CD4-positive, alpha-beta T cell treated with Interleukin-12 subunit alpha and Interleukin-12 subunit beta, for 1 hour (primary cell): ENCODE measurements at places on chromosomes 6 and 20.

- no peak for DNase-seq
Observed at GRCh38 chr20:50815162-50815989, 20.5 kb downstream of the BCAS4 start.

DNA sequence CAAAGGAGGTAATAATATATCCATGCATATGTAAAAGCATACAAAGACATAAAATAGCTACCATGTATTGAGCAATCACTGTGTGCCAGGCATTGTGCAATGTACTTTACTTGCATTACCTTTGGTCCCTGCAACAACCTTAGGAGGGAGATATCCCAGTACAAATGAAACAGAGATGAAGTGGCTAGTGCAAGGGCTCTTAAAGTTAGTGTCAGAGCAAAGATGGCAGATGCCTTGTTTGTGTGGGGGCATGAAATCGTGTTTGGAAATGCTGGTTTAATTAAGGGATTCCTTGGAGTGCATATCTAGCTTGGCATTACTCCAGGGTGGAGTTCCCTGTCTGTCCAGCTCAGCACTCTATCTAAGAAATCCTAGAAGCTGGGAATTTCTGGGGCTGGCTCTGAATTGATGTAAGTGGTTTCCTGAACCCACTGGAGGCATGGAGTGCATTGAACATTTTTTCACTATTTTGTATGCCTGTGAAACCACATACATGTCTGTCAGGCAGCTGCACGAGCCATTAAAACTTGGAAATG, 9.8 kb downstream of the PAQR8 start:
- DNase-seq = no peak

DNA sequence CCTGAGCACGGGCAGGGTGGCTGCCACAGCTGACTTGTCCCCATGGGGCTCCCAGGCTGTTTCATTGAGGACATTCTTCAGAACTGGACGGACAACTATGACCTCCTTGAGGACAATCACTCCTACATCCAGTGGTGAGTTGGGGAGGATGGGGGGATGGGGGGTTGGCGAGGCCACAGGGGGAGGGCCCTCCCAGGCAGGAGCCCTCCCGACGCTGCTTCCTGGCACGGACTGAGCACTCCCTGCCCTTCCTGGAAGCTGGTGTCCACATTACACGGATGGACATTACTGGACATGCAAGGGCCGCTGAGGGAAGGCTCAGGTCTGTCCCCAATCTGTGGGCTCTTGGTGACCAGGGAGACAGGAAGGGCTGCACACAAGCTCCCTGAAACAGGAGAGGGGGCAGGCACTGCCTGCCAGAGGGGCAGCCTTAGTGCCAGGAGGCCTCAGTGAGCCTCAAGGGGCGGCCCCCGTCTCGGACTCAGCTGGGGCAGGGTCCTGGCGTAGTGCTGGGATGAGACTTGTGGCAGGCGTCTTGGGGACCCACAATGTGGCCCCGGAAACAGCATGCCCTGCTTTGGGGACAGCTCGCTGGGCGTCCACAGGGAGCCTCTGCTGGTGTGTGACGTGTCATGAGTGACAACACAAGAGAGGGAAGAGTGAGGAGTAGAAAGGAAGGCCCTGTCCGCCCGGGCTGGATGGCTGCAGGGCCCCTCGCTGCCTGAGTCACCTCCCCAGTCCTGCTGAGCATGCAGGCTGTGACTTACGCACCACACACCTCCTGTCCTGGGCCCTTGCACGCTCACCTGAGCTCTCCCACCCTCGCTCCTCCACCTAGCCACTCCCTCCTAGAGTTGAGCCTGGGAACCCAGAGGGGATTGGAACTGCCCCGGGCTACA, 5.1 kb downstream of the OGFR start:
- no peak for DNase-seq

DNA sequence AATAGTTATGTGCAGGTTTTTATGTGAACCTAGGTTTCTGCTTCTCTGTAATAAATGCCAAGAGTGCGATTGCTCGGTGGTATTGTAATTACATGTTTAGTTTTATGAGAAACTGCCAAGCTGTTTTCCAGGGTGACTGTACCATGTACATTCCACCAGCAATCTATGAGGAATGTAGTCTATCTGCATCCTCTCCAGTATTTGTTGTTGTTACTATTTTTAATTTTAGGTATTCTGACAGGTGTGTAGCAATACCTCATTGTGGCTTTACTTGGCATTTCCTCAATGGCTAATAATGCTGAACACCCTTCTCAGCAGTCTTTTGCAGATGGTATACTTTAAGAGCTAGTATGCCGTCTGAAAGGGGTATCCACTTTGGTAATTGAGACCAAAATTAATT, 142.1 kb downstream of the BMP2 start:
- DNase-seq = no peak

- DNase-seq = no peak
Observed at GRCh38 chr6:74941424-74941823, 264.4 kb downstream of the COL12A1 start.

- no peak for DNase-seq
Observed at GRCh38 chr6:70390067-70390466, 23.2 kb upstream of the FAM135A start.

GRCh38 chr6:34817446-34817845, 25.6 kb downstream of the BLTP3A start:
- no peak for DNase-seq

DNA sequence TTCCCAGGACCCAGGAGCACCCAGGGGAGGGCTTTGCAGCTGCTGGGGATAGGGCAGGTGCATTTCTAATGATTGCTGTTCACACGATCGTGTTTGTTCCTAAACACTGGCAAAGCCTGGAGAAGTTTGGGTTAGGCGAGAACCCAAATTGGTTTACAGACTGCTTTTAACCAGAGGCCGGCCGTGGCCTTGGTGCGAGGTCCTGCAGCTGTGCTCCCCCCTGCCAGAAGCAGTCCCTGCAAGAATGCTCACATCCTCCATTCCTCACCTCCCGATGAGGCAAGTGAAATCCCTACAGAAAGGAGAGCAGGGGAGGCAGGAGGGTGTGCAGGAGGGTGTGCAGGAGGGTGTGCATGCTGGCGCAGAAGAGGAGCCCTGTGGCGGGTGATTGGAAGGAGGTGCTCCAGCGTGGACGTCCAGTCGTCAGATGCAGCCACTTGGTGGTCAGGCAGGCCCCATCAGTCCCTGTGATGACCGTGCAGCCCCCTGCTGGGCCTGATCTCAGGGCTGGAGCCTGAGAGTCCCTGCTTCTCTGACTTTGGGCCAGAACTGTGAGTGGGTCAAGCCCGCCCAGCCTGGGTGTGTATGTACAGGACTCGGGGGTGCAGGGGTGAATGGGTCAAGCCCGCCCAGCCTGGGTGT, 55.7 kb upstream of the FRMD1 start:
- DNase-seq = no peak

GRCh38 chr6:134830194-134830593, 119.7 kb downstream of the ALDH8A1 start:
- no peak for DNase-seq

GRCh38 chr6:64691064-64691463, 1016.0 kb downstream of the EYS start:
- DNase-seq = no peak

DNA sequence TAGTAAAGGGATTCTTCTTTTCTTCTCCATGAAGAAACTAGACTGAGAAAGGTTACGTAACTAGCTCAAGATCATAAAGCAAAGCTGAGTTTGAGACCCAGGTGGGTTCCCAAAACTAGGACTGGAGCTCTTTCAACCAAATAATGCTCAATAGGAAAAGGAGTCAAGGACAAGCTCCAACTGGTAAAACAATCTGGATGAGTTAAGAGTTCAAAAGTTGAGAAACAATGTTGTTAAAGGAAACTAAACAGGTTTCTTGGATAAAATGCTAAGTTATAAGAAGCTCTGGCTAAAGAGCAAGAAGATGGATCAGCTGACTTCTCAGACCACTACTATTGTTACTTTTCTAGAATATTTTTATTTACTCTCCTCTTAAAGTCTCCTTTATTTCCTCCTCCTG, 137.3 kb downstream of the MMS22L start:
- DNase-seq = no peak

DNA sequence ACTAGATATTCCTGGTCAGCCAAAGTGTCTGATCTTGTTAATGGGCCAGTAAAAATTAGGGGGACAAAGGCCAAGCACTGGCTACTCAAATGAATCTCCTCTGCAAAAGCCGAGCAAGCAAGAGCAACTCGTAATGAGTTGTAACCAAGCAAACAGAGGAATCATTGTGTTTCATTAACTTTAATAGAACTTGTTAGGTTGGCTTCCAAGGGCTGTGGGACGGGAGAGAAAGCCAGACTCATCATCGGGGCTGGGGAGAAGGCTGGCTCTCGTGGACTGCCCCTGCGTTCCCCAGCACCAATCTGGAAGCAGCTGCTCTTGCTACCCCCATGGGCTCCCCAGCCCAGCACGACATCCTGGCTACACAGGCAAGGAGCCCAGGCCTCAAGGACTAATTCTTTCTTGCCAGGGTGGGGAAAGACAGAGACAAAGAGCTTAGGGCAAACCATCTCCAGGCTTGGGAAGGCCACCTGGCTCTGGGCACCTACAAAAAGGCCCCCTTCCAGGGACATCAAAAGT, 10.5 kb upstream of the SCUBE3 start:
- DNase-seq = no peak

DNA sequence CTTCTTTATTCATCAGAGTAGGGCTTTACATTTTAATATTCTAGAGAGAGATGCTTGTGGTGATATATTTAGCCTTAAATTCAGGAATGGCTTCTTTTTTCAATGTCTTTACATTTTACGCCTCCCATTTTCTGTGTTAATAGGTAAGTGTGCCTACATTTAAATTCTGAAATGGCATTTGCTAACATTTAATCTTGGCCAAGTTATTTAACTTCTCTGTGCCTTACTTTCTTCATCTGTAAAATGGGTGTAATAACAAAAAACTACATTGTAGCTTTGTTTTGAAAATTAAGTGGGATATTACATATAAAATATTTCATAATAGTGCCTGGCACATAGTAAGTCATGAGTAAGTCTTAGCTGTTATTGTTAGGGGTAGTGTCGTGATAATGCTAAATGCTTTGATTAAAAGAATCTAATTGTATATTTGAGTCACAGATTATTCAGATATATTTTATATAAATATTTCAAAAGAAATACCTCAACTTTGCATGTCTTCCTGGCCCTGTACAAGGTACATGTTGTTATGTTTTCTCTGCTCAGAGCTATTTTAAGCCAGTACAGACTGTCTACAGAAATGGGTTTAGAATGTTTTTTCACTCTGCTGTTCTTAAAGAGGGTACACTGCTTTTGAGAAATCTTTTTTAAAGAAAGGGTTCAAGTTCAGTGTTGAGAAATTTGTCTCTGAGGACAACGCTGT, 18.8 kb downstream of the CARMIL1 start:
- DNase-seq = no peak

DNA sequence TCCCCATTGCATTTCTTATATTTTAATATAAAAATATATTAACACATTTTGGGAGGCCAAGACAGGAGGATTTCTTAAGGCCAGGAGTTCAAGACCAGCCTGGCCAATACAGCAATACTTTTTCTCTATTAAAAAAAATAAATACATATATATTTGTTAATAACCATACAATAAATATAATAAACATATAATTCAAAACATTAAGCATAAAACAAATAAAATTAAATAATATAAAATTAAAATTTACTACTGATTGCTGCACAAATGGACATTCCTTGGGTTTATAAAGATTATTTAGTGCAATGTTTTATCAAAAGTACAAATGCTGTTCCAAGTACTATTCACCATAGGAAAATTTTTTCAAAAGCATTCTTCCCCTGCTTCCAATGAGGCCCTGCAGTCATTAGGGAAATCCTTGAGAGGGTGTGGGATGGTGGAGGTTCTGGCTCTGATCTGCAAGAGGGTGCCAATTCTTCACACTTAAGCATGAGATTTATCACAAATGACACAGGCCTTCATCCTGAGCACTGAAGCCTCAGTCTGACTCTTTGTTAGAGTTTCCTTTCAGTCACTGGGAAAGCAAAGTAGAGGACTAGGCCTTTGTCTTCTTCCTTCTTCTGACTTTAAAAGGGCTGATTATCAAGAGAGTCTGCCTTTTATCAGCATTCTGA, 596.7 kb downstream of the EPM2A start:
- no peak for DNase-seq

DNA sequence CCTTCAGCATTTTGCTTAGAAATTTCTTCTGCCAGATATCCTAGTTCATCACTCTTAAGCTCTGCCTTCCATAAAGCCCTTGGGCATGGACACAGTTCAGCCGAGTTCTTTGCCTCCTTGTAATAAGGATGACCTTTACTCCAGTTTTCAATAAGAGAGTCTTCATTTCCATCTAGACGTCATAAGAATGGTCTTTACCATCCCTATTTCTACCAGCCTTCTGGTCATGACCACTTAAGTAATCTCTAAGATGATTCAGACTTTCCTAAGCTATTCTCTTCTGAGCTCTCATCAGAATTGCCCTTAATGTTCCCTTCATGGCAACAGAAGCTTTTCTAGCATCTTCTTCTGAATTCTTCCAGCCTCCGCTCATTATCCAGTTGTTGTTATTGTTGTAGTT, 126.1 kb downstream of the TFAP2C start:
- no peak for DNase-seq

- no peak for DNase-seq
Observed at GRCh38 chr20:37240337-37241067, 21.1 kb downstream of the GHRH start.

GRCh38 chr6:37323580-37323979, 30.2 kb upstream of the RNF8 start:
- DNase-seq = no peak

GRCh38 chr6:130937942-130938604, 110.9 kb downstream of the SMLR1 start:
- DNase-seq = no peak

GRCh38 chr6:166483573-166484250, 101.0 kb upstream of the MPC1 start:
- no peak for DNase-seq

GRCh38 chr6:149007846-149008245, 261.0 kb downstream of the UST start:
- DNase-seq = no peak

DNA sequence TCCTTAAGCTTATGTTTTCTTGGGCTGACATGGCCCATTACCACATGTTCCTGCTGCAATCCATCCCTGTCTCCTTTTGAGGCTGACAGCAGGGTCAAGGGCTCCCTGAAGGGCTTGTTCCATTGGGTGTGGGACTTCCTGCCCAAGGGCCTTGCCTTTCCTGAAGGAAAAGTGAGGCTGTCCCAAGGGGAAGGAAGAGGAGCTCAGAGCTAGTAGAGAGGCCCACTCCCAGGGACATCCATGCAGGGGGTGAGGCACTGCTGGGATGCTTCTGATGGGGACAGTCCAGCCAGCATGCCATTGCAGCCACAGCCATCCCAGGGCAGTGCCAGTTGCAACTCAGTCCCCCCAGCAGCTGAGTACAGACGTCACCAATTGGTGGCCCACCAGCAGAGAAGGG, 138.4 kb upstream of the FOXA2 start:
- no peak for DNase-seq
